Hindlimb muscle (tissue), 1 donor: ENCODE measurements at places on chromosomes 7 and 10. TPM values are rescaled to one million over a fixed set of nuclear protein-coding genes. Genes with fewer than 3 reads are reported as not detected.

DNA sequence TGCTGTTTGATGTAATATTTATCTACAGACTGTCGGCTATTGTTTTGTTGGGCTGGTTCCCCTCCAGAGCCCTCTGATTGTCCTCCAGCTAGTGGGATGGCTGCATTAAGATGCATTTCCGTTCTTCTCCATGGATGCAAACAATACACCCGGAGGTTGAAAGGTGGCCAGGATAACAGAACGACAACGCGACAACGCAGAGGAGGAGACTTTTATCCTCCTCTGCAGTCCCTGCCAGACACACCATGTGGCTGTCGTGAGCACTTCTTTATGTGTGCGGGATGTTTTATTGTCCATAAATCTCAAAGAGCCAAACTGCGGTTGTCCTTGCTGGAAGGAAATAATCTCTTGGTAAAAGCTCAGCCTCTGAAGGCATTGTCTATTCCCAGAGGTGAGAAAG, 39.1 kb upstream of the TCERG1L start:
- DNase-seq, result no peak

GRCh38 chr10:80104066-80104926, 25.8 kb downstream of the TMEM254 start:
- peak; percentile 92 for DNase-seq

The SVOPL gene
- not detected for polyA plus RNA-seq

- DNase-seq, result no peak
These were observed 10.5 kb upstream of the CRPPA start for GRCh38 chr7:16431646-16432424.

DNA sequence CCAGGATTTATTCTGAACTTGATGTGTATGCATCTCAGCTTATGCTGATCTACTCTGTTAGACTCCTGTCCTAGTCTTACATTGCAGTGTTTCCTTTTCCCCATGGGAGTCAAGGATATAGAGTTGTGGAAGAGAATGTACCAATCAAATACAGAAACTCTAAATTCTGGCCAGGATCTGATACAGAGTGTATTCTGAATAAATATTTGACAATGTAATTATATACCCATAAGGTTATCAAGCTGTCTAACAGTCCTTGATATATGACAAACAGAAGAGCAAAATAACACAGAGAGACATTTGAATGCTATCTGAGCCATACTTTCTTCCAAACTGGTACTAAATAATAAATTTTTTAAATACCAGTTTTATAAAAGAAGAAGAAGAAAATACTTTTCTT, 116.8 kb downstream of the ETV1 start:
- DNase-seq, result no peak

The GTF2IRD1 gene
- polyA plus RNA-seq, result 50.8 TPM

The YWHAG gene
- polyA plus RNA-seq, result 199 TPM

The GNAT3 gene
- not detected for polyA plus RNA-seq

- DNase-seq, result no peak
These were observed 223.5 kb upstream of the GHITM start for GRCh38 chr10:83915801-83916200.

DNA sequence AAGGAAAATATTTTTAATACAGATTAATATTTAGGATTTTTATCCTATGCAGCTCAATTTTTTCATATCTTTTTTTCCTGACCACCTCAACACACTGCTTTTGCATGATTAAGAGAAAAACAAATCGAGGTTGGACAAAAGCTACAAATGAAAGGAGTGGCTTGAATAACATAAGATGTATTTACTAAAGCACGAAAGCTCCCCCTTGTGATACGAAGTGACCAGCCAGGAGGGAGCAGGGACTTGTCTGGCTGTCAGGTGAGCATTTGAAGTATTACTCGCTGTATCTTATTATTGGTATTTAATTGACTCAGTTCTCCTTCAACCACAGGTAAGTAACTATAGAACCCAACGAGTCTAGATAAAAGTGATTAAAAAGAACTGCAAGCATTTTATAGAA, 265.2 kb upstream of the PHF14 start:
- DNase-seq, result no peak

GRCh38 chr7:106417273-106417902, 132.6 kb upstream of the NAMPT start:
- DNase-seq, result no peak

The ASB10 gene
- 8.2 TPM for polyA plus RNA-seq

GRCh38 chr7:147197006-147197405, 1080.4 kb downstream of the CNTNAP2 start:
- no peak for DNase-seq

DNA sequence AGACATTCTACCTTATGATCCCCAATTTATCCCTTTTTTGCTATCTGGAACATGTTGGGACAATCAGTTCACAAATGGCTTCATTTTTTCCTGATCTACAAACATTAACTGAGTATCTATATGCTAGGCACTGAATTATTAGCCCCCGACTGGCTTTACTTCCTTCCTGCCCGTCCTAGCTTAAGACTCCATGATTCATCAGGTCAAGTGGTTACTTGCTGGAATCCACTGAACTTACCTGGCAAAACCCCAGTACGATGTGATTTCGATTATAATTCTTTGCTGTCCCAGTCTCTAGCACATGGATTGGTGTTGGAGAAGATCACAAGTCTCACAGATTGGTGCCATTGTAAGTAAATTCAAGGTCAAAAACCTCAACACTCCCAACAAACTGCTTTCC, 77.1 kb downstream of the ORC5 start:
- DNase-seq, result no peak

GRCh38 chr7:20217193-20217948, at the start of gene MACC1:
Gene MACC1, minus strand, starts transcription at chr7:20217384. Its CDS starts 55,522 bp downstream, at chr7:20161862.
- peak; percentile 18 for DNase-seq
